HepG2 (cell line): ENCODE measurements at places on chromosomes 5 and 9. TPM values are rescaled to one million over a fixed set of nuclear protein-coding genes. Genes with fewer than 3 reads are reported as not detected.

DNA sequence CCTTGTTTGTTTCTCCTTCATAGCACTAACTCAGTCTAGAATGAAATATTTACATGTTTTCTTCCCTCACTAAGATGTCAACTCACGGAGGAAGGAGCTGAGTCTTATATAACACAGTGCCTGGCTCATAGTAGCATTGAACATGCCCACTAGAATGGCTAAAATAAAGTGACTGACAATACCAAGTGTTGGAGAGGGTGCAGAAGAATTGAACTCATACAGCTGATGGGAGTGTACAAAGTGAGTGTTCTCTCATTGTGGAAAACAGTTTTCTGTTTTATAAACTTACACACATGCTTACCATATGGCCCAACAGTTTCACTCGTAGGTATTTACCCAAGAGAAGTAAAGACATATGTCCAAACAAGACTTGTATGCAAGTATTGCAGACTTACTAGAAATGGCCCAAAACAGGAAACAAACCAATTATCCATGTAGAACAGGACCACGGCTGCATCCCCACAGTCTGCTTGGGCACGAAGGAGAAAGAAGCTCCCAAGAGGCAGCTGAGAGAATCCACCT, 87.5 kb downstream of the PPARGC1B start:
- no peak for DNase-seq

- no peak for DNase-seq
These were observed 28.5 kb upstream of the IL6ST start for GRCh38 chr5:56023296-56023695.

The NXNL2 gene
- total RNA-seq = not detected in 2 replicates

- DNase-seq = no peak
These were observed 255.4 kb downstream of the IRX2 start for GRCh38 chr5:2496126-2496525.

GRCh38 chr5:122180863-122181548, 51.7 kb downstream of the ZNF474 start:
- no peak for DNase-seq

GRCh38 chr5:173310861-173311785, 17.1 kb downstream of the STC2 start:
- no peak for DNase-seq

The OTULINL gene
- total RNA-seq = 0.36 and 0.40 TPM in 2 replicates

- DNase-seq = no peak
These were observed 108.1 kb downstream of the CACNA1B start for GRCh38 chr9:137985637-137986071.

DNA sequence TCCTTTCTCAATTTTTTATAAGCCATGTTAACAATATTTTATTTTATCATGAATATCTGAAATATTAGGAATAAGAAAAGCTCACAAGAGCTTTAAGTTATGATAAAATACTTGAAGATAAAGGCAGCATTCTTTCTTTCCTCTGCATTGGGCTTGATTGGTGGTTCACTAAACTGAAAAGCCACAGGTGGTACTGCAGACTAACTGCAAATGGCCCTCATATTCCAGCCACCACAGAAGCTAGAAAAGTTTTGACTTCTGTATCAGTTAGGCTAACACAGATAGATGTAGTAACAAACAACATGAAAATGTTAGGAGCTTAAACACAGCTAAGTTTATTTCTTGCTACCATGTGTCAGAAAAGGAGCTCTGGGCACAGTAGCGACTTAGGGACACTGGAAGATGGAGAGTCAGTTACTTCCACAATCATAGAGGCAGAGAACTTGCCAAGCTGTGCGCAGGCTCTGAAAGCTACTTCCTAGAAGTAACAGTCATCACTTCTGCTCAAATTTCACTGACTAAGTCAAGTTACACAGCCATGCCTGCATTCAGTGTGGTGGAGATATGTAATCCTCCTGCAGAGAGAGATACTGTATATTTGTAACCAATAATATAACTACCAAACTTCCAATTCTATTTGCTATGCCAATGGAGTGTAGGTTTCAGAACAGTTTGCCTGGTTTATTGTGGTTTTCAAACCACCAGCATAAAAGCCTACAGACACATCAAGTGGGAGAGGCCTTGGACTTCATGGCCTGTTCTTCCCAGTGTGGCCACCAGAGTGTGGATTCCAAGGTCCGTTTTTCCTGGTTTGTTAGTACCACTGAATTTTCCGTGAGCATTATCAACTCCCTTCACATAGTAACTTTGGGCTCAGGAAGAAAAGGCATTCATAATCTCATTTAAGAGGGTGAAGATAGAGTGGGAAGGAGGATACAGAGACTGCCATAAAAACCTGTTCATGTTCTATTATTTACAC, 268.3 kb downstream of the PJA2 start:
- DNase-seq = no peak

DNA sequence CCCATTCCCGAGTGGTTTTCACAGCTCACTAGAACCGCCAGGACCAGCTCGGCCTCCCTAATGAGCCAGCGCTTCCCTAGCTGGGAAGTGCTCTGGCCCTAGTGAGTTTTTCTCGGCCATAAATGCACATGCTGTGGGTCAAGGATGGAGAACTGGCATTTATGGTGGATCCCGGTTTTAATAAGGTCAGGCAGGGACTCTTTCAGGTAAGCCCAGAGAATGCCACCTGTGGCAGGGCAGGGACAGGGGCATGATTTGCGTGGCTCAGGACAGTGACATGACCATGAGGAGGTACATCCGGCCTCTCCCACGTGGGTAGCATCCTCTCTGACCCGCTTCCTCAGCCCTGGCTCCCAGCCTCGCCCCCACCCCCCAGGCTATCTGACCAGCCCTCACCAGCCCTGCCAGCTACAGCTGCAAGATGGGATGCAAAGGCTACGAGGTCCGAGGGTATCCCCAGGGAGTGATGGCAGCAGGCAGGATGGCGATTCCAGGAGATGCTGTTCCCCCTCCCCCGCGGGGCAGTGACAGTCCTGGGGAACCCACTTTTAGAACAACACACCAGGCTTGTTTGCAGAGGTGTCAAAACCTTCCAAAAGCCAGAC, 60.3 kb upstream of the ADAMTS2 start:
- DNase-seq = no peak

The CAAP1 gene
- total RNA-seq = 34.8 and 40.2 TPM in 2 replicates

The TGFBI gene
- 138 and 275 TPM in 2 replicates for total RNA-seq
